NCI-H446 (cell line): ENCODE measurements at places on chromosomes 4 and X.

DNA sequence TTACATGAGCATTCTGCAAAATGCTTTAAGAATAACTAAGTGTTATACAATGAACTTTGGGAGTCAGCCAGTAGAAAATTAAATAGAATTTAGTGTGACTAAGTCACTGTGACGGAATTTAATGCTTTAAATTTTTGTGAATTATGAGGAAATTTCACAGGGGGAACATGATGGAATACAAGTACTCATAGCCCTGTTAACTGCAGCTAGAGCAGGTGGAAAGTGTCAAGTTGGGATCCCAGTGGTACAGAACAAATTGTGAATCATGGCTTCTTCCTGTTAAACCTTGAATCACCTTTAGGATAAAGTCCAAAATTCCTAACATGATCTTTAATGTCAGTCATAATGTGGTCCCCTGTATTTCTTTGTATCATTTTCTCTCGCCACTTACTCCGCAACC is 212.2 kb upstream of the CENPE start:
- no peak for DNase-seq

GRCh38 chr4:116272336-116272735 is 813.0 kb downstream of the TRAM1L1 start:
- no peak for DNase-seq

DNA sequence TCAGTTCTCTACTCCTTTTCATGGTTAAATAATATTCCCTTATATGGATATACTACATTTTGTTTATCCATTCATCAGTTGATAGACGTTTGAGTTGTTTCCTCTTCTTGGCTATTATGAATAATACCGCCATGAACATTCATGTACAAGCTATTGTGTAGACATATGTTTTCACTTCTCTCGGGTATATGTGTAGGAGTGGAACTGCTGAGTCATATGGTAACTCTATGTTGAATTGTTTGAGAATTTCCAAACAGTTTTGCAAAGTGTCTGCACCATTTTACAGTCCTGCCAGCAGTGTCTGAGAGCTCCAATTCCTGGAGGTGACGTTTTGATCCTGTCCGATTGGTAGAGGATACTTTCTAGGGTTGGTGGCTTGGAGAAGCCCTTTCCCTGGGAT is 23.6 kb downstream of the PLAC1 start:
- DNase-seq, result no peak

DNA sequence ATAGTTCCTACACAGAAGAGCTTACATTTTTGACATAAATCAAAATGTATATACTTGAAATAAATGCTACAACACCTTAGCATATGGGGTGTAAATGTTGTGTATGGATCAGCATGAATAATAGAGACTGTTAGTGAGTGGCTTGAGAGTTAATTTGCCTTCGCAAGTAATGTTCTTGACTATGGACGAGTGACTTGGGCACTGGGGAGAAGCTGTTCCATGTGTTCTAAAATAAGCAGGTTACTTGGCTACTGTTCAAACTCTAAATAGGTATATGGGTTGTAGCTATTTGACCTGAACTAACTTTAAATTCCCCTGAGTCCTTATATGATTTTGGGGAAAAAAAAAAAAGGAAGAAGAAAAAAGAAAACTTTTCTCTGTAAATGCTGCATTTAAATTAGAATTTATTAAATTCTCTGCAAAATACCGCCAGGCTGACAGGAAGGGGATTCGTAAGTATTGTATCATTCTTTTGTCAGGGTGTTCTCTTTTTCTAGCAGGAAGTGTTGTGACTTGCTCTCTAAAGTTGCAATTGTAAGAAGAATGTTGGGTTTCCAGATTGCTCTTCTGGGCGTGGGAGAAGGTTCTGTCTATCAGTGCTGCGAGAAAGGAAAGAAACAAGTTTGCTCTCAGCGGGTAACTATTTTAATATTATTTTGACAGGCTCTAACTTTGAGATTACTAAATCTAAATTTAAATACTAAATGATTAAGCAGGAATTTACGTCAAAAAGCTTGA is 32.2 kb downstream of the PLS3 start:
- no peak for DNase-seq

DNA sequence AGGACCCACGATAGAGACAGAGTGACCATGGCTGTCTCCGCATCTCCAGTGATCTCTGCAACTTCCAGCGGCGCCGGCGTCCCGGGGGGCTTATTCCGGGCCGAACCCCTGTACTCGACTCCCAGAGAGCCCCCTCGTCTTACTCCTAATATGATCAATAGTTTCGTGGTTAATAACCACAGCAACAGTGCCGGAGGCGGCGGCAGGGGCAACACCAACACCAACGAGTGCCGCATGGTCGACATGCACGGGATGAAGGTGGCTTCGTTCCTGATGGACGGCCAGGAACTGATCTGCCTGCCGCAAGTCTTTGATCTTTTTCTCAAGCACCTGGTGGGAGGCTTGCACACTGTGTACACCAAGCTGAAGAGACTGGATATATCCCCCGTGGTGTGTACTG is 343 bp downstream of the DACH2 start:
- no peak for DNase-seq

DNA sequence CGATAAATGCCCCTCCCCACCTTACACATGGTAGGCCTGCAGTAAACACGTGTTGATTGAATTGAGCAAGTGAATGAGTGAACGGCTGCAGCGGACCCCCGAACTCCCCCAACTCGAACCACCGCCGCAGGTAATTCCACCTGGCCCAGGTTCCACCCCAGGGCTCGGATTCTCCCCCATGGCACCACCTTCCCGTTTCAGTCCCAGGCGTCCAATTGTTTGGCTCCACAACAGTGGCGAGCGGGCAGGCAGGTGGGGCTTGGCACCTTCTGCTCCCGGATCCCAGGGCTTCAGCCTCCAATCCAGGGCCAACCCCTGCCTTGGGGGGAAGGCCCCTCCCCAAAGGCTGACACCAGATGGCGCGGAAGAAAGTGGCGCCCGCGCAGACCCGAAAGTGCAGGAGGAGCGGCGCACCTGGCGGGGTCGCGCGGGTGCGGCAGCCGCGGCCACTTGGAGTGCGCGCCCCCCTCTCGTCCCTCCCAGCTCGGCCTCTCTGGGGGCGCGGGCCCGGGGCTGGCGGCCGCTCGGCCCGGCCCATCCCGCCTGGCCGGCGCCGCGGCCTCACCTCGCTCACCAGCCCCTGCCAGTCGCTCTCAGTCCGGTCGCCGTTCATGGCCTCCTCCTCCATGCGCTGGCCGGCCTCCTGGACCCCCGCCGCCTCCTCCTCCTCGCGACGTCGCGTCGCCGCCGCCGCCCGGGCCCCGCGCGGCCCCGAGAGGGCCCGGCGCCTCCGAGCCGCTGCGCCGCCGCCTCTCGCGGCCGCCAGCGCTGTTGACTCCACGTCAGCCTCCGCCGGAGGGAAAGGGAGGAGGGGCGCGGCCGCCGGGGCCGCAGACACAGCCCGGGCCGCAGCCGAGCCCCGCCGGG is at the start of gene CCDC149:
Gene CCDC149, minus strand, starts transcription at position 791 of the 867 bp plus-strand sequence. Its CDS starts 178 bp downstream, at position 613.
- DNase-seq, result no peak

- no peak for DNase-seq
These were observed 3.6 kb upstream of the LEF1 start for GRCh38 chr4:108172231-108172752.

GRCh38 chr4:27149541-27150212 is 289.0 kb downstream of the STIM2 start:
- DNase-seq, result no peak

- no peak for DNase-seq
These were observed 12.2 kb downstream of the NOCT start for GRCh38 chr4:139027776-139028175.

DNA sequence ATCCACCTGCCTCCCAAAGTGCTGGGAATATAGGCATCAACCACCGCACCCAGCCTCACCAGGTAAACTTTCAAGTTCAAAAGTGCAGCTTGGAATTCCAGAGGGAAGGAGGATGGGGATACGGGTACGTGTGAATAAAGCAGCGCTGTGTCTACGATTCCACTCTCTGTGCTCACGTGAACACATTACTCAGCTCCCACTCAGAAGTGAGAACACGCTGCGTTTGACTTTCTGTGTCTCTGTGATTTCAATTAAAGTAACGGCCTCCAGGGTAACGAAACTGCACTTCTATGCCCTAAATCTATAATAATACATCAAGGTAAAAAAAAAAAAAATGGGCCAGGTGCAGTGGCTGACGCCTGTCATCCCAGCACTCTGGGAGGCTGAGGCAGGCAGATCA is 8.4 kb upstream of the ASMT start:
- no peak for DNase-seq

GRCh38 chr4:6914448-6914847 is 4.8 kb downstream of the TBC1D14 start:
- DNase-seq, result no peak

GRCh38 chr4:103075894-103076746 is 441 bp downstream of the SLC9B2 start:
- DNase-seq, result peak; percentile 66

DNA sequence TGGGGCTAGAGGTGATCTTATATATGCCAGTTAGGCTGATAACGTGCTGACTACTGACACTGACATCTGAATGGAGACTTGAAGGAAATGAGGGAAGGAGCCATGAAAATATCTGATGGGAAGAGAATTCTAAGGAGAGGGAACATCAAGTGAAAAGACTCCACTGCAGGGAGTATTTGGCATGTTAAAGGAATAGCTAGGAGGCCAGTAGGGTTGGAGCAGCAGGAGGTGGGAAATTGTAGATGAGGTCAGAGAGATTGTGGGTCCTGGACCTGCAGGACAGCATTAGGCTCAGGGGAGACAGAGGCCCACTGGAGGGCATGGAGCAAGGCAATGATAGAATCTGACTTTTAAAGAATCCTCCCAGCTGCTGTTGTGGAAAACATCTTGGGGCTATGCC is 55.8 kb upstream of the NSUN7 start:
- DNase-seq, result no peak

- peak; percentile 76 for DNase-seq
These were observed 32.8 kb downstream of the CLCN4 start for GRCh38 chrX:10189317-10190268.

- no peak for DNase-seq
These were observed 141.1 kb downstream of the CRLF2 start for GRCh38 chrX:1071351-1071750.

DNA sequence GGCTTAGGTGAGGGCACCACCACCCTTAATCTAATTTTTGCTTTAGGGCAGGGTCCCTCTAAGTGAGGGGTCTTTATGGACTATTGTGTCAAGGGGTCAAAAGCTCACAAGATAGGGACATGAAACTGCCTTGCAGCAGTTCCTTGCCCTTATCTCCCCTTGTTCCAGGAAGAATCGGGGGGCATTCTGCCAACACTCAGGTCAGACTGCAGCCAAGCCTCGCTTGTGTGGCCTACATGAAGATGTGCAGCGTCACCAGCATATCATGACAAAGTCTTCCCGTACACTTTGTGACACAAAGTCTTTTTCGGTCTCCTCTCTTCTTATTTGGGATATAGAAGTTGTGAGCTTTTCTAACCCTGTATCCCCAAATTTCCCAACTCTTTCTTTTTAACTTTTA is 17.5 kb upstream of the USP9X start:
- no peak for DNase-seq

DNA sequence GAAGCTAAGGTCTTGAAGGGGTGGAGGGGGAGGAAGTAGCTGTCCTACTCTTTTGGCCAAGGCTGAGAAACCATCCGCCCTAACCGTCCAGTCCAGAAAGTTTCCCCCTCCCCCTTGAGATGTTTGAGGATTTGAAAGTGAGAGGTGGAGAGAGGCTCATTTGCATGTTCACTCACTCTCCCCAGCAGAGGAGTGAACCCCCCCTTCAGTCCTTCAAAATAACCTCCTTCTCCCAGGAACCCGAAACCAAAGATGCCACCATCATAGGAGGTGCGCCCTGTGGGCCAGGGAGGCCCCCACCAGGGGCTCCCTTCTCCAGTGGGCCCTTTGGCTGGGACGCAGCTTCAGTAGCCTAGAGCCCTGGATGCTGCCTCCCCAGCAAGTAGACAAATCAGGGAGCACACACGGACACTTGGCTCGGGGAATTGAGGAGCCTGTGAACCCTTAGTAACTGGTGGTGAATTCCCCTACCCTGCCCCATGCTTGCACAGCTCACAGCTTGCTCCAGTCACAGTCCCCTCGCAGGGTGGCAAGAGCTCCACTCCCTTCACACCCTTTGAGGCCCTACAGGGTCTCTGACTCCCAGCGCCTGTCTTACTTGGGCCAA is 25.6 kb downstream of the ELF4 start:
- no peak for DNase-seq

DNA sequence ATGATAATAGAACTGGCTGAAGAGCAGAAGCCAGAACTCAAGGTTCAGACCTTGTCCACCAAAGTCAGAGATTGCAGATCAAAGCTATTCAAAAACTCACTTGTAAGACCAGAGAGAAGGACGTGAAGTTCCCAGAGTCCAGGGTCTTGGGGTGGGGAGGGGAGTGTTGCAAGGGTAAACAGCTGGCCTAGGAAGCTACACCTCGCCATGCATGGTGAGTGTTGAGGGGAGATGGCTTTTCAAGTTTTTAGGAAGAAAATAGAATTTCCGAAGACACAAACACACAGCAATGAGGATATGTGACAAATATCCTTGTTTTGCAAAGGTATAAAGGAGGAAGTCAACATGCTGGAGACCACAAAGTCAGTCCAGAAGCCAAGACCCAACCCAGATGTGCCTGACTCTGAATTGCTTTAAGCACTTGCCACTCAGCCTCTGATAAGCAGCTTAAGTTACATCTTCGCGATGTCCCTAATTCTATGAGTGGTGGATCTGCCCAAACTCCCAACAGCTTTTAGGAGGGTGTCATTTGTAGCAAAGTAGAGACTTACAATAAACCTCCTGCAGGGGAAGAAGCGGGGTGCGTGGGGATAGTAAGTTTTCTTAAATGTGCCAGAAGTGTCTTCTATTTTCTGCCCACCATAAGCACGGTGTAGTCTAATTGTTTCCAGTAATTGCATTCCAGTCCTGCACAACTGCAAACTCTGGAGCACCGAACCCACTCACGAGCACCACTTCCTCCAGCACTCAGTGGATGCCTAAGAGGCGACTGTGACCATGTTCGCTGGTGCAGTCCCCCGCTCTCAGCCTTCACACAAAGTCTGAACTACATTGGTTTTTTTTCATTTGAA is 26.5 kb downstream of the HAND2 start:
- DNase-seq, result no peak

DNA sequence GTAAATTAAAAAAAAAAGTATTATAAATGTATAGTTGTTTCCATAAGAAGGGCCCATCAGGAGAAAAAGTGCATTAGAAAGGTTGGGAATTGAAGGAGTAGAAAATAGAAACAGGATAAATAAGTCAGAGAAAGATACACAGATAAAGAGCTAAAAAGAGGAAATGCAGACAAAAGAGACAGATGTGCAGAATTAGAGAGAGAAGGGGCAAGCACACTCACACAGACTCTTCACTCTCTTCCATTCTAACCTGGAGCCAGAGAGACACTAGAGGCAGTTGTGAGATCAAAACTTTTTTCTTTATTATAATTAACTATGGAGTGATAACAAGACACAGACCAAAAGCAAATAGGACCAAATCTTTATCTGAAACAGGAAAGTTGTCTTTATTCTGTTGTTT is 134.1 kb downstream of the CEP135 start:
- no peak for DNase-seq

GRCh38 chrX:153158319-153158718 is 20.8 kb upstream of the MAGEA1 start:
- DNase-seq, result no peak

DNA sequence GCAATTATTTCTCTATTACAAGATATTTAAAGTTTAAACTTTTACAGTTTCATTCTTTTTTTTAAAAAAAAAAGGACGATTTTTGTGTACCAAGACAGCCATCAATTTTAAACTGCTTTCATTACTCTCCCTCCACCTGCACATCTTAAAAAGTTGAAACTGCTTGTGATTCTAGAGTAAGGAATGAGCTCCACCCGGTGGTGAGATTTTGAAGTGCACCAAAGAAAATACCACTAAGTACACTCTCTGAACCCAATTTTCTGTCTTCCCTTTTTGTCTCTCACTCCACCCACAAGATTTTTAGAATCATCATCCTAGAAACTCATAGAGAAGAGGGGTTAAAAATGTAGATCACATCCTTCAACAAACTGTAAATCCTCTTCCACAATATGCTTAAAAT is 91.3 kb upstream of the WDR44 start:
- peak; percentile 22 for DNase-seq
